ENCODE measurements at places on chromosomes 16 and 17.
A peak's percentile ranks its signal among the peaks of the same experiment; 100 is the strongest.

DNA sequence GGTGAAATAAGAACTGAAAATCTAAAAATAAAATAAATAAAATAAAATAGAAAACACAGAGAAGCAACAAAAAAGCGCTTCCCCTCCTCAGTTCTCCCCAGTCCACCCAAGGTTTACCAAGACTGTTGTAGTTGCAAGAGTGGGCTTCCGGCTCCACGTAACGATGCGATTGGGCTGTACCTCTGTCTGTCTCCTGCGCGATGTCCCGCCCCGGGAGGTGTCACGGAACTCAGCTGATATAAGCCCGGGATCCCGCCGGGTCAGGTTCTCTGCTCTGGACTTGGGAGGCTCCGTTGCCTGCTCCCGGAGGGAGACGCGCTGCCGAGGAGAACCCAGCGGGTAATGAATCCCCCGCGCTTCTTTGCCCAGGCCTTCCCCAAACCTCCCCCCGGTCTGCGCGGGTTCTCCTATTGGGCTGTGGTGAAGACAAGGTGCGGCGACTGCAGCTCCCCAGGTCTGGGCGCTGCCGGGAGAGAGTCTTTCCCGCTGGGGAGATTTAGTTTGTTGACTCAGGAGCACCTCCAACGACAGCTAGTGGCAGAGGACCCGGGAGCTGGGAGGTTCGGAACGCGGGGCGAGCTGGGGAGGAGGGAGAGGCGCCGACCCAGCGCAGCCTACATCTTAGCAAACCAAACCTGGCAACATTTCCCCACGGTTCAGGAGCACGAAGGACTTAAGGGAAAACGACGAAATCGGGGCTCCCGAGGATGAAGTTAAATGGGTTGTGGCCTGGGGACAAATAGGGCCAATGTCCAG, at the start of gene SLFN5:
Gene SLFN5 (plus strand): TSS at position 268 of the 756 bp plus-strand sequence. CDS start 15,619 bp downstream, outside the sequence.
- DNase-seq = peak; percentile 96

DNA sequence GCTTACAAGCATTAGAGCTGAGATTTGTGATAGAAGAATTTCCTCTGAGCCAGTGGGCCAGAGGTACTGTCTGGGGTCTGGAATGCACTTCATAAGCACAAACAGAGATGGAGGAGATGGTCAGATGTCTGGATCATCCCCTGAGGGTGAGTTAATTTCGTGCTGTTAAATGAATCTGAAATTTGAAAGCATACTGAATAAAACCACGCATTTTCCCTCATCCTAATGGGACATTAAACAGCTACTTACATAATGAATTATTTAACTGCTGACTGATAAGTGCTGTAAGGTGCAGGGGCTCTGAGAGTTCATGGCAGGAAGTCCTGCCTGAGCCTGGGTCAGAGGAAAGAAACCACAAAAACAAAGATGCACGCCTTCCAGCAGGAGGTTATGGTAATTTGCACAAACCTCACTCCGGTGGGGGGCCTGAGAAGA, 136.3 kb upstream of the XYLT1 start:
- no peak for DNase-seq

- no peak for DNase-seq
These were observed 662.0 kb downstream of the WWOX start for GRCh38 chr16:78761427-78761826.

- no peak for DNase-seq
These were observed 2292.0 kb downstream of the TP53TG3F start for GRCh38 chr16:35751191-35751941.

DNA sequence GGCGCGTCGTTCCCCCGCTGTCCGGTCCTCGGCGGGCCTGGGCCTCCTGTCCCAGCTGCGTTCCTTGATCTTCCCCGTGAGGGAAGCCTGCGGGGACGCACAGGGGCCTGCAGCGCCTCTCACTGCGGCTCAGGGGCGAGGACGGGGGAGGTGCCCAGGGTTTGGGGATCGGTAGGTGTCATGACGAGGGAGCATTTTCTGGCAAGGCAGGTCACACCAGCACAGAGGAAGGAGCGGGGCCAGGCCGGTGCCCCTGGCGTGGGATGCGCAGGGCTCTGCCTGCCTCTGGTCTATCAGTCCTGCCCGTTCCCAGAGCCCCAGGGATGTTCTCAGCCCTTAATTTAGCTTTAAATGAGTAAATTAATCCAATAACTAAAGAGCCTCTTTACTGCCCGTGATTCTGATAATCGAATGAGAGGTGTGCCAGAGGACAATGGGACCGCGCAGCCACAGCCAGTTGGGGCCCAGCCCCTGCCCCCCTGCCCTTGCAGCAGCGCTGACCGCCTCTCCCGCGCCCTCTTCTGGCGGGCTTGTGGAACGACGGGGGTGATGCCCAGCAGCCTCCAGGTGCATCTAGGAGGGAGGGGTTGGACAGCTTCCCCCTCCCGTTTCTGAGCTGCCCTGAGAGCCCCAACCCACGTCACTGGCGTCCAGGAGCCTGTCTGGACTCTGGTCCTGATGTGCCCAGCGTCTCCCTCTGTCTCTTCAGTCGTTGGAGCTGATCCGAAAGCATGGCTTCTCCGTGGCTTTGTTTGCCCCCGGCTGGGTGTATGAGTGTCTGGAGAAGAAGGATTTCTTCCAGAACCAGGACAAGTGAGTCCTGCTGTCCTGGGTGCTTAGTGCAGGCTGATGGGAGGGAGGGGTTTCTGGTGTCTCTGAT, 7.9 kb downstream of the ENGASE start:
- DNase-seq = peak; percentile 62

- DNase-seq = no peak
These were observed 65.5 kb downstream of the DYNLRB2 start for GRCh38 chr16:80606221-80606766.

DNA sequence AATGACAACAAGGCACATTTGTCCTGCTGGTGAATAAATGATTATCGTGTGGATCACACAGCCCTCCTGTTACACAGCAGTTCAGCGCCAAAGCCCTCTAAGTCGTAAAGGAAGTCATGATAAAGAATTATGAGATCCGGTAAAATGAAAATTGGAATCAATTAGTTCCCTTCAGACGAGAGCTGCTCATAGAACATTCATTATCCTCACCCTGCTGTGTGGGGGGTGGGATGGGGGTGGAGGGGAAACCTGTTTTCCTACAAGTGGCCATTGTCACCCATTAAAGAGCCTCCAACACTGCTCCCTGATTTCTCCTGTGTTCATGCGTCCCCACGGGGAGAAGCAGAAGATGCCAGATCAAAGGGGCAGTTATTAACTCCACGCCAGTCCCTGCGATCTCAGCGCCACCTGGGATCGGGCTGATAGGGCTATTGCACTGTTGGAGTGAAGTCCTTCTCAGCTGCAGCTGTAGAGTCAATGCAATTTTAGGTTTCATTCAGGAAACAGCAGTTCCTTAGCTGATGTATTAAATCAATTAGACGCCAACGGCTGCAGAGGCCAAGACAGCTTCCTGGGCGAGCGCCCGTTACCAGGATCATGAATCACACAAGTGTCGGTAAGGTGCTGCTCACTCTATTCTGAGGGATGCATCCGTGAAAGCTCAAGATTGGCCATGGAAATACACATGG, 19.2 kb upstream of the CACNG4 start:
- DNase-seq = no peak

- DNase-seq = no peak
These were observed 36.5 kb downstream of the RCVRN start for GRCh38 chr17:9868552-9868951.

DNA sequence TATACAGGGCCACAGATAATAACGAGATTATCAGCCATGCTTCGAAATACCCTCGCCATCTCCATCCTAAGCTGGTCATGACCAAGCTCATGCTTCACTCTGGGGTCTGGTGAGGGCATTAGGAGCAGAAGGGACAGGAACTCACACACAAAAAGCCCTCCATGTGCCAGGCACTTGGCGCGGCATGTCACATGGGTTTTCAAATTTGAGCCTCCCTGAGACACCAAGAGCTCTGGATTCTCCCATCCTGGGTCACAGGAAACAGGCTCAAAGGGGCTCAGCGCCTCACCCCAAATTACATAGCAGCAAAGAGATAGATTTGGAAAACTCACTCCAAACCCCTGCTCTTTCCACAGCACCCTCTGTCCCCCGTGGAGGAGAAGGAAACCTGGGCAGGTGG, 239.5 kb downstream of the GSG1L start:
- DNase-seq = no peak

DNA sequence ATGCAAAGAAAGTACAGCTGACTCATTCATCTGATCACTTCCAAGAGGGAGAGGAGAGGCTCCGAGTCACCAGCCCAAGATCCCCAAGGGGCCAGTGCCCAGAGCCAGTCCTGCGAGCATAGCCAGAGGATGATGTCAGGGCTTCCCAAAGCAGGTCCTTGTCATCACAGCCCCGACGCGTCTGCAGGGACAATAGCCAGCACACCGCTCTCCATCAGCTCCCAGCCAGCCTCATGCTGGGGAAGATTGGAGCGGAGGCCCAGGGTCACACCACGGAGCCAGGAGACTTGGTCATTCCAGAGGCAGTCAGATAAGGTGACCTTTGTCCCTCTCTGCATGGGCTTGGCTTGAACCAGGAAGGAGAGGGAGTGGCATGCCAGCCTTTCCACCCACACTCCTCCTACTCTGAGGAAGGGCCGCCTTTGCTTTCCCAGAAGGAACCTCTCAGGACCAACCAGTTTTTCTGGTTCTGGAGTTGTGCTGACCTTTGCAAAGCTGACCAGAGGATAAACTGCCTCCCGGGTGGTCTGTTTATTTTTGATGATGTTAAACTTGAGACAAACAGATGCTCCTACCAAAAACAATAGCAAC, 58.3 kb upstream of the ARHGAP44 start:
- DNase-seq = peak; percentile 29

- DNase-seq = peak; percentile 70
These were observed 1.2 kb downstream of the GPRC5B start for GRCh38 chr16:19883296-19883965.

DNA sequence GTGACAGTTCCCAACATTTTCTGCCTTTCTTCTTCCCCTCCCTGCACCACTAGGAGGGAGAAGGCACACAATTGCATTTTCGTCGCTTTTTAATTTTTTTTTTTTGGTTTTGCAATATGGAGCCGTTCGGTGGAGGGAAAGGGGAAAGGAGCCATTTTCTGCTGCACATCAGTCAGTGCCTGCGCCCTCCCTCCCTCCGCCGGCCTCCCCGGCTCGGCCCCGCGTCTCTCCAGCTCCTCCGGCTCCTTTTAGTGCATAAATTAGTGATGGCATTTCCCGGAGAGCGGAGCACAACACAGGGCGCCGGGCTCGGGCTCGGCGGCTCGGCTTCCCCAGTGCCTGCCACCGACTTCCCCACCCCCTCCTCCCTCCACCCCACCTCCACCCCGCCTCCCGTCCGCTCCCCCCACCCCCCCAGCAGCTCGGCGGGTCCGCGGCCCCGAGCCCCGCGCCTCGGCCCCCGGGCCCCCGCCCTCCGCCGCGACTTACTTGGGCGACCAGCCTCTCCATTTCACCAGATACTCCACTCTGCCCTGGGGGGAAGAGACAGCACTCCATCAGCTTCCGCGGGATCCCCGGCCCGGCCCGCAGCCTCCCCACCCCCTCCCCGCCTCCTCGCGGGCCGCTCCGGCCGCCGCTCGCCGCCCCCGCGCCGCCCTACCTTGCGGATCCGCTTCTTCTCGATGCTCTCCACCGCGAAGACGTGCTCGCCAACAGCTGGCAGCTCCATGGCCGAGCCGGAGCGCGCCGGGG, 542 bp downstream of the CBX4 start:
- DNase-seq = peak; percentile 66

GRCh38 chr16:74842413-74842812, 67.8 kb upstream of the FA2H start:
- DNase-seq = peak; percentile 17

DNA sequence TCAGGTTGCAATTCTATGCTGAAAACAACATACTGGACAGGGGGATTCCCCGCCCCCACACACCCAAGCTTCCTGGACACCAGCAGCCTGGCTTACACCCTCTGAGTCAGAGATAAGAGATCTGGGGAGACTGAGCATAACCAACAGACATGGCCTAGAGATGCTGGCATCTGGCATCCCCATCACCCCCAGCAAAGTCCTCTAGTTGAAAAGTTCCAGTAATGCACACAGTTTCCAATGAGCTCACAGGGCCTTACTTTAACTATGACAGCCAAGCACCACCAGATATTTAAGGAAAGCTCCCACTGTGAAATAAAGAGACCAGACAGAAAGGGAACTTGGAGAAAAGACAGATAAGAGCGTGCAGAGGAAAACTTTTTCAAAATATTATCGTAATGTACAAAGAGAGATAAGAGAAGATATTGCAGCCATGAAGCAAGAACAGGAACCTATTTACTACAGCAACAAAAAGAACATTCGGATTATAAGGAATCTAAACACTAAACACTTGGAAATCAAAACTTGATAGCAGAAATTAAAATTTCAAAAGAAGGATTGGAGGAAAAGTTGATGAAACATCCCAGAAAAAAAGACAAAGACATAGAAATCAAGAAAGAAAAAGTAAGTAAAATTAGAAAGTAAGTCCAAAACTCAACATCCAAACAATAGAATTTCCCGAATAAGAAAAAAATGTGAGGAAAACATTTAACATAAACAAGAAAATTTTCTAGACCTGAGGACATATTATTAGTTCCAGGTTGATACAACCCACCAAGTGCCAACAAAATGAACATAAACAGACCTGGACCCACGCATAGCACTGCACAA, 17.2 kb upstream of the ALOX15 start:
- DNase-seq = no peak

DNA sequence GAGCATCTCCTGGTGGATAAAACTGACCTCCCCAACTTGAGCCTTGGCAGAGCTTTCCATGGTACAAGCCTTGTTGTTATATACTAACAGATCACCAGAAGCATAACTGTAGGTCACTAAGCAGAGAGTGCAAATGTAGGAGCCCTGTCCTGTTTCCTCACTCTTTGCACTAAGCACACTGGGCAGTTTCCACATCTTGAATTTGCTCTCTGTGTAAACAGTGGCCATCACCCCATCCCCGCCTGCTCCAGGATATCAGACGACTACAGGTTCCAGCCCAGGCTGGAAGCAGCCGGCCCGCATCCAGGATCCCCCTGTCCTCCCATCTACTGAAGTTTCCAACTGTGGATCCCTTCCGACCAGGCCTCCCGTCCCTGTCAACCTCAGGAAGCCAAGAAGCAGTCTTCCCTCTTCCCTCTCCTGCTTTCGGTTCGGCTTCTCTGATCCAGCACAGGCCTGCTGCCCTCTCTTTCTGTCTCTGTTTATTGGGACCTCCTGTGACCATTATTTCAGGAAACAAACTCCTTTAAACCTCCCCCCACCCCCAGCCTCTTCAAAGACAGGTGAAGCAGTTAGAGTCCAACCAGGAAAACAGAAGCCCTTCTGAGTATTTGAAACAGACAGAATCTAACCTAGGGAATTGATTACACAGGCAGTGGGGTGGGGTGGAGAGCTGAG, 22.6 kb upstream of the CACNG4 start:
- no peak for DNase-seq

GRCh38 chr17:33038740-33039139, 47.1 kb downstream of the SPACA3 start:
- DNase-seq = peak; percentile 46

GRCh38 chr16:71440669-71441347, 1.0 kb downstream of the TLE7 start:
- DNase-seq = peak; percentile 46

DNA sequence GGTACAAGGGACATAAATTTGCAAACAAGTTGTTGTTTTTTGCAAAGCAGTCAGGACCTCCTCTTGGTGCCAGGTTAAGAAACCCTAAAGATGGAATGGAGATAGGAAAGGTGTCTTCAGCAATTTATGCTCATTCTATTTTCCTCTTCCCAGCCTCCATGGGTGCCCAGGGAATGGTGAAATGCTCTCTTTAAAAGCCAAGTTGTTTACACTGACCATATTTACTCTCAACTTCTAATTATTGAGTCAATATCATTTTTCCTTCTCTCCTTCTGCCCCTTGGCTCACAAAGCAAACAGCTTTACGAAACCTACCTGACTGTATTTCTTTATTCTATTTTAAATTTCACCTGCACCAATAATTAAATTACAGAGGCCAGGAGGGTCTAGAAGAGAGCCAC, 138.5 kb upstream of the IRX3 start:
- no peak for DNase-seq

Data from adrenal gland (tissue), 19 donors.